ENCODE measurements at places on chromosomes 7 and 10.

DNA sequence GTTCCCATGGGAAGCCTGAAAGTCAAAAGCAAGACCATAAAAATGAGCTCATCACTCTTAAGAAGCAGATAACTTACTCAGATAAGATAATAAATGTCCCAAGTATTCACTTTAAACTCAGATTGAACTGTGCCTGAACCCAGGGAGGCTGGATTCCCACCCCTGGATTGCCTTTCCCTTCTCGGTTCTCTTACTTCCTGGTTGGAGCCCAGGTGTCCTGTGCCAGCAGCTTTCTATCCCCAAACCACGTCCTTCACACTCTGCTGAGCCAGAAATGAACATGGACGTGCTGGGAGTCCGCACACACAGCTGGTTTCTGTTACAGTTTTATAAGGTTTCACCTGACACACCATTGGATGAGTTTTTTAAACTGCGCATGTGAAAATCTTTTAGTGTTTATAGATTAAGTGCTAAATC, 636.2 kb upstream of the IGFBP3 start:
- no peak for DNase-seq
- no peaks in the 10 kb centered on the region for H3K27me3 ChIP-seq
- H3K27ac ChIP-seq, result no peak overlapping the region
- H3K4me3 ChIP-seq, result no peak overlapping the region
- H3K36me3 ChIP-seq, result no peaks in the 10 kb centered on the region

- H3K4me3 ChIP-seq, result no peak overlapping the region
- H3K27me3 ChIP-seq, result peaks cover 2% of the 10 kb centered on the region
- peaks cover 7% of the 10 kb centered on the region for H3K4me1 ChIP-seq
- H3K27ac ChIP-seq, result no peak overlapping the region
Observed at GRCh38 chr7:31476073-31476745, 37.7 kb upstream of the ITPRID1 start.

DNA sequence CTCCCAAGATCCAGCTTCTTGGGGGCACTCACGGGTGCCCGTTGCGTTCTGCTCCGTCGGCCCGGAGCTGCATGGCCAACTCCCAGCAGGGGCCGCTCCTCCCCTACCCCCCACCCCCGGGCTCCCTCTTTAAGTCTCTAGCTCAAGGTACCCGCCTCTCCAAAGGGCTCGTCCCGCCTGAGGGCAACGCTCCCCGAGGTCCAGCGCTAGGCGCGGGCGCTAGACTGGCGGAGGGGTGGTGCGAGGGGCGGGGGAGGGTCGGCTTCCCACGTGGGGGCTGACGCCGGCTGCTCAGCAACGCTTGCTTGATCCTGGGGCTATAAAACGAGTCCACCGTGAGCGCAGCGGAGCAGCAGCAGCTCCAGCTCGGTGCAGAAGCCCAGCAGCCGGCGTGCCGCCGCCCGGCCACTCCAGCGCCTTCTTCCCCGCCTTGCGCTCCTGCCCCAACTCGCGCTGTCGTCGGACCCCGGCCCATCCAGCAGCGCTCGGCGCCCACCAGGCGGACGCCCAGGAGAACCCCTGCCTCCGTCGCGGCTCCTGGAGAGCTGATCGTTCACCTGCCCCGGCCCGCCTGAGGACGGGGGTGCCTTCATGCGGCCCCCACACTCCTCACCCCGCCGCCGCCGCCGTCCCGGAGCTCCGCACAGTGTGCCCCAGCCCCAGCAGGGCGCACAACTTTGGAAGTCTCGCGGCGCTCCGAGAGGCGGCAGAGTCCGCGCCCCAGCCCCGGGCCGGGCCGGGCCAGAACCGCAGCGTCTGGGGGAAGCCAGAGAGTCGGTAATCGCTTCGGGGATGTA, at the start of gene ADRA2A:
TSS of gene ADRA2A (plus strand) at position 348 of the 797 bp plus-strand sequence. CDS start 968 bp downstream, outside the sequence.
- no peak within 1 kb of the TSS for H3K27ac ChIP-seq
- peaks cover 31% of the 10 kb centered on the region for H3K27me3 ChIP-seq
- no peaks in the 10 kb centered on the region for H3K4me1 ChIP-seq

DNA sequence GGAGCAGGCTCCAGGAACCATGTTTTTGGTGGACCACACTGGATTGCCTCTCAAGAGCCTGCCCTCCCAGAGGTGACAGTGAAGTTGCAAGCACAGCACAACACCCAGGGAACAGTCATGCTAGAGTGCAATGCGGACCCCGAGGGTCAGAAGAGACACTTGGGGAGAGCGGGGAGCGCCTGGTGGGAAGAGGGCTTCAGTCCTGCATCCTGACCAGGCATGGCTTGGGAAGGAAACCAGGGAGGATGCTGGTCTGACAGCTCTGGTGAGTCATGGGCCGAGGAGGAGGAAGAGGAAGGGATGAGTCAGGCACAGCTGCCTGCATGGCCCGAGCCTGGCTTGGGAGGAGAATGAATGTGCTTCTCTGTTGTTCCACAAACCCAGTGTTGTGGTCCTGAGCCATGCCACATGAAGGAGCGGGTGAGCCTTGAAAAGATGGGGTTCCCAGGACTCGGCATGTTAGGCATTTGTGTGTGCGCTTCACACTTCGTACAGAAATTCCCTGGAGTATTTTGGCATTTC, 29.5 kb upstream of the ANKRD2 start:
- no peak for DNase-seq
- H3K27me3 ChIP-seq, result peaks cover 2% of the 10 kb centered on the region
- H3K4me3 ChIP-seq, result no peak overlapping the region
- peaks cover 2% of the 10 kb centered on the region for H3K4me1 ChIP-seq

DNA sequence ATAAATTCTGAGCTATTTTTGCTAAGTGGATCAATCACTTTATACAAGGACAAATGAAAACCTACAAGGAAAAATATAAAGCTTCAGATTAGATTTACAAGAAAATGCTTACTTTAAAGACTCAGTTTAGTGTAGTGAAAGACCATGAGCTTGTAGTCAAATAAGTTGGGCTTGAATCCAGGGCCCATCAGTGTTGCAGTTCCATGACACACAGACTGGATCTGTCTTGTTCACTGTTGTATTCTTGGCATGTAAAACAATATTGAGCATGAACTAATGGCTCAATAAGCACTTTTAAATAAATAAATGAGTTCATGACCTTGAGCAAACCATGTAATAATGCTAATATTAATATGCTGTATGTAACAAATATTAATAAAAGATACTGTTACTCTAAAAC, 164.6 kb upstream of the KCND2 start:
- H3K27me3 ChIP-seq, result no peaks in the 10 kb centered on the region
- H3K4me1 ChIP-seq, result no peaks in the 10 kb centered on the region
- no peak overlapping the region for H3K27ac ChIP-seq
- no peak for DNase-seq
- H3K4me3 ChIP-seq, result no peak overlapping the region
- no peaks in the 10 kb centered on the region for H3K36me3 ChIP-seq

- no peaks in the 10 kb centered on the region for H3K36me3 ChIP-seq
- H3K27ac ChIP-seq, result no peak overlapping the region
- no peaks in the 10 kb centered on the region for H3K4me1 ChIP-seq
- DNase-seq, result no peak
Observed at GRCh38 chr10:85849315-85849714, 517.3 kb downstream of the GRID1 start.

DNA sequence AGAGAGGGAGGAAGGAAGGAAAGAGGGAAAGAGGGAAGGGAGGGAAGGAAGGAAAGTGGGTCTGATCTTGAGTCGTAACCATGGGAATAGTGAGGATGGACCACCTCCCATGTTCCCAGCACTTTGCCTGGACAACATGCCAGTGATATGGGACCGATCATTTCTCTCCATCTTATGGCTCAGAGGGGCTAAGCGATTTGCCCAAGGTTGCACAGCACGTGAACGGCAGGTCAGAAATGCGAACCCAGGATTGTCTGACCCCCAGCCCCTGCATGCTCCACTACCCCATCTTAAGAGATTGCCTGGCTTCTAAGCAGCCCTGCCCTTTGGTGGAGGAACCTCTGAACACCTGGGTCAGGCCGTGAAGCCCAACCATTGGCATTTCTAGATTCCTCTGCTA, 109.0 kb upstream of the CARD11 start:
- no peak overlapping the region for H3K4me3 ChIP-seq
- H3K27ac ChIP-seq, result no peak overlapping the region
- peaks cover 3% of the 10 kb centered on the region for H3K27me3 ChIP-seq
- DNase-seq, result no peak
- H3K4me1 ChIP-seq, result peaks cover 34% of the 10 kb centered on the region
- H3K36me3 ChIP-seq, result no peaks in the 10 kb centered on the region

Data from memory B cell (primary cell).